ENCODE measurements at places on chromosomes 3 and 15.

GRCh38 chr15:83208367-83208661, 691 bp upstream of the HDGFL3 start:
- DNase-seq, result no peak

DNA sequence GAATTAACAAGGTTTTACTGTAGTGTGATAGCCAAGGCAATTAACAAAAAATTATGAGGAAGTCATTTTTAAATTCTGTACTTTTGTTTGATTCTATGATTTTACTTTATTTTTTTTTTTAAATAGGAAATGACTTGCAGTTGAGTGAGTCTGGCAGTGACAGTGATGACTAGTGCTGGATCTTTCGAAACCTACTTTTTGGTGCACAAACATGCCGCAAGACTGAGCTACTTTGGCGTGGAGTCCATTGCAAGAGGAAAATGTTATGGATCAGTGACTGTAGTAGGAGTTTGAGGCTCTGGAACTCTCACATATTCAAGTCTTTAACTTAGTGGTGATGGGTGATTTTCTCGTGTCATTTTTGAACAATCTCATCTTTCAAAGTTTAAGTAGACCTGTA, 11.6 kb downstream of the EAF1 start:
- no peak for DNase-seq

DNA sequence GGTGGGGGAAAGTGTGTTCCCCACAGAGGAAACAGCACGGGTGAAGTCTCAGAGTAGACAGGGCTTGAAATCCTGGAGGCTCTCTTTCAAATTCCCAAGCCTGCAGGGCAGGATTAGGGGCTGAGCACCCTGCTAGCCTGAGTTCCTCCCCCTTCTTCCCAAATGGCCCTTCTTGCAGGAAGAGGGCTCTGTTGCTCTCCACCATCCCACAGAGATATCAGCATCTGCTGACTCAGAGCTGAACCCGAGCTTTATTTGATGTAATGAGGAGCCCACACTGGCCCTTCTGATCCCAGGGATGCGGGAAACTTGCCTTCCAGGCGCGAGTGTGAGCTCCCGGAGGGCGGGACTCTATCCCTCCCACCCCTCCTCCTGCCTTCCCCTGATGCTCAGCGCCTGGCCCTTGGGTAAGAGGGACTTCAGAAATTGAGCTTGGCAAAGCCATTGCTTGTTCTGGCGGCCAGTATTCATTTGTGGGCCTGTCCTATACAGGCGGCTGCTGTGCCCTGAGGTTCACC, 1.4 kb upstream of the STRA6 start:
- DNase-seq, result no peak

DNA sequence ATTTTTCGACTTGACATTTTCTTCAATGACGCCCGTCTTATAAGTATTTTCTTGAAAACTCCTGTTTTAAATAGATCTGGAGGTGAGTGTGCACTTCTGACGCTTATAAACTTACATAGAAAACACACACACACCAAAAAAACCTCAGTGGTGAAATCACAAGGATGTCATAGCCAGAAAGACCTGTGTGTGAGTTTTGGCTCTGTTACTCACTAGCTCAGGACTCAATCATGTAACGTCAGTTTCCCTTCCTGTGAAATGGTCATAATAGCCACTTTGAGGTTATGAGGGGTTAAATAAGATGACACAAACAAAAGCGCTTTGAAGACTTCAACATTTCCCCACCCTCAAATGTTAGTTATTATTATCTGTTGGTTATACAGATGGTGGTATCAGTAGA, 1.8 kb downstream of the IL20RB start:
- no peak for DNase-seq

GRCh38 chr3:61967937-61968336, 405.4 kb downstream of the FEZF2 start:
- DNase-seq, result no peak

- no peak for DNase-seq
These were observed 27.8 kb upstream of the POLG start for GRCh38 chr15:89362203-89363101.

DNA sequence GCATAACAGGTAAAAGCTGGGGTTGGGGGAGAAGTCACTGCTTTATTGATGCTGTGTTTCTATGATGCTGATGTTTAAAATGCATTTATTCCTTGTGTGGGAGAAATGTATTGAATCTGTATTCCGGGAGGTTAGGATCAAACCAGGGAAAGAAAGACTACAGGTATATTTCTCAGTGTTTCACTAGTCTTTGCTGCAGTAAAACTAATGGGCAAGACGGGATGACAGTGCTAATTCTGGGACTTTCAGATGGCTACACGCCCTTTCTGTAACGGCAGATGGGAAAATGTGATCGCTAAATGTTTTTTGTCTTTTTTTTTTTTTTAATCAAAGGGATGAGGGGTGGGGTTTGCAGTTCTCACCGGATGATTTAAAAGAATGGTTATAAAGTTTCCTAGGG, 393 bp downstream of the CNTN6 start:
- DNase-seq, result no peak

- no peak for DNase-seq
These were observed 6.0 kb downstream of the MINDY2 start for GRCh38 chr15:58777107-58777506.

GRCh38 chr3:158339638-158340037, 229.7 kb downstream of the RSRC1 start:
- DNase-seq, result no peak

DNA sequence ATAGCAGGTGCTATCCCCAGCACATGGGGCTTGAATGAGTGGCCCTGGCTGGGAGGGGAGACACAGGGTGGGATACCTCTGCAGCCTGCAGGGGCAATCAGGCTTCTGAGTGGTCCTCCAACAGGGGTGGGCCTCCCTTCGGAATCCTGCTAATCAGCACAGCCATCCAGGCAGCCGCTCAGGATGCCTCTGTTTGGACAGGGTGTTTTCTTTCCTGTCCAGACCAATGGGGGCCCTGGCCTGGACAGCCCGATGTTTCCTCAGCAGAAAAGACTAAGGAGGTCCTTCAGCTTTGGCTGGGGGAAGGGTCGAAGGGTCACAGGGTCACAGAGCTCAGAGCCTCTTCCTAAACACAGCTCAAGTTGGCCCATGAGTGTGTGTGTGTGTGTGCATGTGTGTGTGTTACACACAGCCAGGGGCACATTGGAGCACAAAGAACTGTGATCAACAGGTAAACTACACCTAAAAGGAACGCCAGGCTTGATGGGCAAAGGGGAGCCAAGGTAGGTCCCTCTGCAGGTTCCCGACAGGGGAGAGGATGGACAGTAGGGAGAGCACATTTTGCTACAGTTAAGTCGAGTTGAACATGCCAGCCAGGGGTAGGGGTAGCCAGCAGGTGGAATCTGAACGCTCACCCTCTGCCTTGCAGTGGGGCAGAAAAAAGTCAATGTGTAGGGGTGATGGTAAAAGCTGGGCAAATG, 1.1 kb upstream of the HAPLN3 start:
- no peak for DNase-seq

All from stimulated activated CD4-positive, alpha-beta T cell treated with anti-CD3 and anti-CD28 coated beads, TNF-alpha, amount 100 ng/mL, for 4 hours (primary cell).